ENCODE measurements at places on chromosomes 16 and 17.

DNA sequence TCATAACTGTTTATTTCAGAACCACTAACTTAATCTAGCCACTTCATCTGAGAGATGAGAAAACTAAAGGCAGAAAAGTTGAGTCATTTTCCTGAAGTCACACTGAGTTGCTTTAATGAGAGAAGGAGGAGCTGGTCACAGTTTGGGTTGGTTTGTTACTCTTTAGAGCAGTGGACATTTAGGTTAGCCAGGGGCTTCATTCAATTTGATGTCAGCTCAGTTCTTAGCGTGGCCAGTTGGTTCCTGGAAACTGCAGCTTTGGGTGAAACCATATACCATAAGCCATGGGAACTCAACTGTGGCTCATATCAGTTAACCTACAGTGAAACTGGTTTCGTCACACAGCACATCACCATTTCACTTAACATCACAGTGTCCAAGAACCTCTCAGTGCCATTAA lies 59.2 kb upstream of the ADORA2B start:
- no peak for DNase-seq

GRCh38 chr16:58511933-58512815 lies 3.1 kb upstream of the SETD6 start:
- DNase-seq, result peak; percentile 46

DNA sequence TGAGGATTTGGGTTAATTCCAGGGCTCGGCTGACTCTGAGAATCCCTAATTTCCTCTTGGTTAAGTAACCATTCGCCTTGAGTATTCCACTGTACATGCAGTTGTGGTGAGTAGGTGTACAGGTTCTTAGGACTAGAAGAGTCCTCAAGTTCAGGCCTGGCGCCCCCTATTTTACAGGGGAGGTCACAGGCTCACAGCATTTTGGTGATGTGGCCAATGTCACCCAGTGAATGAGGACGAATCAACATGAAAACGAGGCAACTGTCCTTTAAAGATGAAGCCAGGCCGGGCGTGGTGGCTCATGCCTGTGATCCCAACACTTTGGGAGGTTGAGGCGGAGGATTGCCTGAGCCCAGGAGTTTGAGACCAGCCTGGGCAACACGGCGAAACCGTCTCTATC lies 55.4 kb downstream of the ABCC6 start:
- DNase-seq, result no peak

- DNase-seq, result no peak
Measured at GRCh38 chr17:74309902-74310301, 16.1 kb upstream of the KIF19 start.

DNA sequence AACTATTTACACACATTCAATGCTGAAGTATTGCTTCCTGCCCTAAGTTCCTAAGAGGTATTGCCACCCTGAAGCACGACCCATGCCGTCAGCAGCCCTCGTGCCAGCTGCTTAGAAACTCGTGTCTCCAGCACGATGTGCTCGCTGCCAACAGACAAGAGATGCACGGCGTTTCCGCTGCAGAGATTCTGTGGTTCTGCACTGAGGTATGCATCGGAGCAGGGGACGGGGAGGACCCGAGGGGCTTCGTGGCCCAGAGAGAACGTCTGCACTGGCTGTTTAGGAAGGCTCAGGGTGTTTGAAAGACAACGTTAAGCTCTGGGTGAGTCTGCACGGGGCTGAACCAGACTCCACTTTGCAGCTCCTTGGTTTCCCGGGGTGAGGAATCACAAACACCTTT lies 82.7 kb upstream of the CREBBP start:
- no peak for DNase-seq

GRCh38 chr17:20063665-20064648 lies 54.8 kb downstream of the SPECC1 start:
- DNase-seq, result peak; percentile 85

GRCh38 chr16:27314986-27315332 lies 1.2 kb downstream of the IL4R start:
- no peak for DNase-seq

DNA sequence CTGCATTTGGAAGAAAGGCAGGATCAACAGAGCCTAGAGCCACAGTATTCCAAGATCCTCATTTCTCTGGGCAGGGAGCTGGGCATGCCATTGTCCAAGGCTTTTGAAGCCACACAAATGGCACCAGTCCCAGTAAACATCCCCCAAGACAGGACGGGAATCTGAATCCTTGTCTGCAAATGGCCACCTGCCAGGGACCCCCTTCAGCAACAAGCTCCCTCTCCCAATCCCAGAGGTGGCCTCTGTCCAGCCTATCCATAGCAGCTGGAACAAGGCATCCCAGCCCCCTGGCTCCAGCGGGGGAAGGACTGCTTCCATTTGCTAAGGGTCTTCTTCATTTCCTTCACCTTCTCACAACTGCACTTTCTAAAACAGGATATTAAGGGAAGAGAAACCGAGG lies 204.4 kb downstream of the C16orf78 start:
- DNase-seq, result no peak

DNA sequence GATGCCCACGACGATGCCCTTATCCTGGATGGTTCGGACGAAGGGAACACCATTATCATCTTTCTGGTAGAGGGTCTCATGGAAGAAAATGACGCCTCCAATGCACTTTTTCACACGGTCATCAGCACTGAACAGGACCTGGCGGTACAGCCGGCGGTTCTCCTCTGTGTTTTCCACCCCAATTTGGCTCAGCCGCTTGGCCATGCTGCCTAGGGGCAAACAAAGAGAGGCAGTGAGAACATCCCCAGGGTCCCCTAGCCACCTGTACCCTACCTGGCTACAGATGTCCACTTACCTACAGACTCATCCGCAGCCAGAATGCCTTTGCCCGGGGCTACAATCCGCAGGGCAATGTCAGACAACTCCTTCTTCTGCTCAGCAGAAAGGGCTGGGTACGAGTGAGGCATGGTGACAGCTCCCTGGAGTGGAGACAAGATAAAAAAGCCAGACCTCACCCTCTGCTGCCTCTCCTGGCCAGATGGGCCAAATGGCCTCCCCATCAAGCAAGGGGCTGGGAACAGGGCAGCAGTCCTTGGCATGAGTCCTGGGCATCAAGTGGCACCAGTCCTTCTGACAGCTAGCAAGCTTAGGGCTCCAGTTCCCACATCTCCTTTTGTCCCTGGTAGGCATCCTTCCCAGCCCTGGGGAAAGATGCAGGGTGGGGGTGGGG lies 1.4 kb downstream of the ALDOC start:
- peak; percentile 70 for DNase-seq

DNA sequence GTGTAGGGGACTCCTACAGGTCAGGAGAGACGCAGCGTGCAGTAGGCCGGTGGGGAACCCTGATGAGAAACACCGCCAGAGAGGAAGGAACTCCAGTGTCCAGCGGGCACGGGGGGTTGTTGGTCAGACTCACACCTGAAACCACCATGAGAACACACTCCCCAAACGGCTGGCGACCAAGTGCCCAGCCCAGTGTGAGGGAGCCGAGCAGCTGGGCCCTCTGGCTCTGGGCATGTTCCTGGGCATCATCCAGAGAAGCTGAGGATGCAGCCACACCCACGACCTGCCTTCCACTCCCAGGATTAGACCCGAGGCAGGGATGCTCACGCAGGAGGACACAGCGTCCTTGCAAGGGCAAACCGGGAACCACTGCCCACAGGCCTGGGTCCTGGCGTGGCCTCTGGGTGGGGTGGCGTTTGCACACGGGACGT lies 108.3 kb upstream of the ZNF750 start:
- no peak for DNase-seq

- DNase-seq, result peak; percentile 33
Measured at GRCh38 chr17:7466639-7467341, 12.6 kb downstream of the ZBTB4 start.

DNA sequence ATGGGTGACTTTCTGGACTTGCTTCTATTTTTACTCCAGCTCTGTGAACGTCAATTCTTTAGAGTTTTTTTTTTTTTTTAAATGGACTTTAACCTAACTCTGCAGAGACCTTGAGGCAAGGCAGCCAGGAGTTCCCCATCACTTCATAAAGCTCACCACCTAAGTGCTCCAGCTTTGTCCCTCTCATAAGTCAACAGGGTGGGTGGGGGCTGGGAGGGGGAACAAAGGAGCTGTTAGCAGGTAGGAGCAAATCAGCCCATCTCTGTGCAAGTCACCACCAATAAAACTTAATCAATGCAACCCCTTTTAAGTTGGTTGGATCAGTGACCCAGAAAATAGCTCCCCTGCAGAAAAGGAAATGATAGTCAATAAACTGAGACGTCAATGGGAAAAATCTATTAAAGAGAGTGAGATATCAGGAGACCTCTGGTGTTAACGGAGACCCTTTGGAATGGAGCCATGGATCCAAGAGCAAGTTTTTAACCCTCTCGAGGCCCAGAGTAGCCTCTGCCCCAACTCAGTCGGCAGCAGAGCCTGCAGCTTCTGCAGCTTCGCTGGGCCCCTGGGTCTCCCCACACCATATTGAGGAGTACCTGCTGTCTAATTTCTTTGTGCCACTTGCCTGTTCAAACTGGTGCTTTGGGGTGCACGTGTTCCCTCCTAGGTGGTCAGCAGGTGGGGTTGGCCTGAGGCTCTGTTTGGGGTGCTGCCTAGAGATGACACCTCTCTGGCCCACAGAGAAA lies 27.6 kb upstream of the ETV4 start:
- DNase-seq, result no peak

DNA sequence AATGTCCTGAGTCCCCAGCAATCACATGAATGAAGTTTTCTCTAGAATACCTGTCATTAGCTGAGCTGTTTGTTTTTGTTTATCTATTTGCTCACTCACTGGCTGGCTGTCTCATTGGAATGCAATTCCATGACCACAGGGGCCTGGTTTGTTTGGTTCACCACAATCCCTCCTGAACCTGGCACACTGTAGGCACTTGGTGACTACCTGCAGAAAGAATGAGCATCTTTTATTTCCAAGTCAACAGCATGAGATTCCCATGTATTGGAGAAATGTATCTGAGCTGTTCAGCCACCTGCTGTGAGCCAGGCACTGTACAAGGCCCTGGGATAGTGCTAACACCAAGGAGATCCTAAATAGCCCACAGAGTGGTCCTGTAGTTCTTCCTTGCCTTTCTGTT lies 345.1 kb downstream of the XYLT1 start:
- no peak for DNase-seq

All from globus pallidus (tissue), 1 donor.